Natural killer cell treated with Interleukin-12 subunit alpha and Interleukin-12 subunit beta and Interleukin-15 and Interleukin-18, amount 100 ng/mL, for 72 hours (primary cell): ENCODE measurements at places on chromosomes 1 and 21.

- DNase-seq, result no peak
These were observed 18.7 kb upstream of the RAP1A start for GRCh38 chr1:111600886-111601386.

DNA sequence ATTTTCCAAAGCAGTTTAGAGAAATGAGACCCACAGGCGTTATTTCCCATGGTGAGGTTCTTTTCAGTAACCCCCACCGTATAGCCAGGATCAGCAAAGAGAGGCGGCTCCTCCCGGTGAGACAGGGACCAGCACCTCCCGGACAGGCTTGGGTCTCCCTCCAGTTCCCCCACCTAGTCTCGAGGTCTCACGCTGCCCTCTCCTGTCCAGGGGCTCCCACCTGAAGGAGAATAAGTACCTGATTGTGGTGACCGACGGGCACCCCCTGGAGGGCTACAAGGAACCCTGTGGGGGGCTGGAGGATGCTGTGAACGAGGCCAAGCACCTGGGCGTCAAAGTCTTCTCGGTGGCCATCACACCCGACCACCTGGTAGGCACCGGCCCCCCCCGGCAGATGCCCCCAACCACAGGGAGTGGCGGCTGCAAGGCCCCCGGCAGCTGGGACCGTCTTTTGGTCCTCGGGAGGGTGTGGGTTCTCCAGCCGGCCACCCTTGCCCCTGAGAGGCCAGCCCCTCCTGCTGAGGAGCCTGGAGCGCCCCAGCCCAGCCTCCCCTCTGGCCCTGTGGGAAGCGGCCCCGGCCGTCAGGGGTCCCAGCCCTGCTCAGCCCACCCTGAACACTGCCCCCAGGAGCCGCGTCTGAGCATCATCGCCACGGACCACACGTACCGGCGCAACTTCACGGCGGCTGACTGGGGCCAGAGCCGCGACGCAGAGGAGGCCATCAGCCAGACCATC, 4.9 kb downstream of the COL6A1 start:
- DNase-seq, result peak; percentile 48

- no peak for DNase-seq
These were observed 14.2 kb downstream of the UTS2 start for GRCh38 chr1:7838714-7839113.

DNA sequence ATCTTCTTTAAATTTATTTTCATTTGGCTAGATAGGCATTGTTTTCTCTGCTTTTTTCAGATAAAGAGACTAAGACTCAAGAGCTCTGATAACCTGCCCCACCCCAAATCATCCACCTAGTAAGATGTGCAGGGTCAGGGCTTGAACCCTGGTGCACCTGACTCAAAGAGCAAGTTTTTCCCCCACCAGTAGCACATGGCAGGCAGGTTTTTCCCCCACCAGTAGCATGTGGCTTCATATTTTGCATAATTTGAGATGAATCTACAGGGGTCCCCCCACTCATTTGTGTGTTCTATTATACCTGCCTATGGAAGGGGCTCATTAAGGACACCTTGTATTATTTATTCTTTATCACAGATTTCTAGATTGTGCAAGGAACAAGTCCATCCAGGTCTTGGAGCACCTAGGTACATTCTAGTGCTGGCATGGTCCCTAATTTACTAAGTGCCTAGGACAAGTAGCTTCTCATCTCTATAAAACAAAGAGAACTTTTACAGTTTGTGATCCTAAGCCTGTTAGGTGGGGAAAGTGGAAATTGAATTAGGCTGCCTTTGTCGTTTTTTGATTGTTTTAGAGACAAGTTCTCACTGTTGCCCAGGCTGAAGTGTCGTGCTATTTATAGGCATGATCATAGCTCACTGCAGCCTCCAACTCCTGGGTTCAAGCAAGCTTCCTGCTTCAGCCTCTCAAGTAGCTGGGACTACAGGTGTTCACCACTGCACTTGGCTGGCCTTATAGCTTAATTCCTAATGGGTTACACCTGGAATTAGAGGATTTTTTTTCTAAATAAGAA, 13.2 kb upstream of the CTSE start:
- no peak for DNase-seq

- no peak for DNase-seq
These were observed 615.2 kb downstream of the PLA2G4A start for GRCh38 chr1:187443939-187444338.

DNA sequence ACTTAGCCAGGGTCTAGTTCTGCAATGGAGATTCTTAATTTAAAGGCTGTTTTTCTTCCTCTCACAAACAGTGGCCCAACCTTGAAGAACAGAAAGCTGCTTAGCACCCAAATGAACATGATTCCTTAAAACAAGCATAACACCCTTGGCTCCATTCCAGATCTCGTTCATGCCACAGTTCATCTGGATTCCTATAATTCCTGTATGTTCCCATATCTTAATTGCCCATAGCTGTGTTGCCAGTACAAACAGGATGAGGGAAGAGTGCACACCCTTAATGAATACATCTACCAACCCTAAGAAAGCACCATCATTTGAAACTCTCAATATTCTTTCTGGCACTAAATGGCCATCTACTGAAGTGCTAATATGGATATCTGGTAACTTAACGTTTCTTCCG, 45.5 kb downstream of the TGFB2 start:
- no peak for DNase-seq

- DNase-seq, result peak; percentile 96
These were observed 49.7 kb downstream of the RASSF5 start for GRCh38 chr1:206556750-206557635.

DNA sequence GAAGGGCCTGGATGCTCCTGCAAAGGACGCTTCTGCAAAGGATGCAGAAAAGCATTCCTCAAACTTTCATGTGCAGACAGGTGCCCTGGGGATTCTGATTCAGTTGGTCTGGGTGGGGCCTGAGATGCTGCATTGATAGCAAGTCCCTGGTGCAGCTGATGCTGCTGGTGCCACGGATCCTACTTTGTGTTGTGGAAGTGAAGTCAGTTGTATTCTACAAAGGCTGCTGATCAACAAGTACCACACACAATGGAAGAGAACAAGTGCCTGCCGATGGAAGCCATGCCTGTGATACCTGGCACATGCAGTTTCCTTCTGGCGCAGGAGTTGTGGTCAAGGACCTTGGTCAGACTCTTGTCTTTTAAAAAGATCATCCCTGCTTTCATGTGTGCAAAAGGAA, 478.8 kb downstream of the CAMTA1 start:
- no peak for DNase-seq

DNA sequence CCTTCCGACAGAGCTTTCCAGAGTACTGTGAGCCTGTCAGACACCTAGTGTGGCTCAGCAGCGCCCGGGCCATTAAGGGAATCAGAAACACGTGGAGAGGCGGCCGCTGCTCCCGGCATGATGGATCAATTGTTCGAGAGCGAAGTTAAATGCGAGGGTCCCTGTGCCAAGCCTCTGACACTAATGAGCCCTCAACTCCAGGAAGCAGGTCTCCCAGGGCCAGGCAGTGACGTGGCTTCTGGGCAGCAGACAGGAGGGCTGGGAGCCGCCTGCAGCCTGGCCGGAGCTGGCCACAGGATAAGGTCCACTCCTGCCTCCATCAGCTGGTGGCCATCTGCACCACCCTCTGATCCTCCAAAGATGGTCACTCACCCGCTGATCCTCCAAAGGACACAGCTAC, 67.5 kb upstream of the CLDN14 start:
- DNase-seq, result no peak

GRCh38 chr1:161838362-161838761, 72.2 kb downstream of the ATF6 start:
- no peak for DNase-seq

DNA sequence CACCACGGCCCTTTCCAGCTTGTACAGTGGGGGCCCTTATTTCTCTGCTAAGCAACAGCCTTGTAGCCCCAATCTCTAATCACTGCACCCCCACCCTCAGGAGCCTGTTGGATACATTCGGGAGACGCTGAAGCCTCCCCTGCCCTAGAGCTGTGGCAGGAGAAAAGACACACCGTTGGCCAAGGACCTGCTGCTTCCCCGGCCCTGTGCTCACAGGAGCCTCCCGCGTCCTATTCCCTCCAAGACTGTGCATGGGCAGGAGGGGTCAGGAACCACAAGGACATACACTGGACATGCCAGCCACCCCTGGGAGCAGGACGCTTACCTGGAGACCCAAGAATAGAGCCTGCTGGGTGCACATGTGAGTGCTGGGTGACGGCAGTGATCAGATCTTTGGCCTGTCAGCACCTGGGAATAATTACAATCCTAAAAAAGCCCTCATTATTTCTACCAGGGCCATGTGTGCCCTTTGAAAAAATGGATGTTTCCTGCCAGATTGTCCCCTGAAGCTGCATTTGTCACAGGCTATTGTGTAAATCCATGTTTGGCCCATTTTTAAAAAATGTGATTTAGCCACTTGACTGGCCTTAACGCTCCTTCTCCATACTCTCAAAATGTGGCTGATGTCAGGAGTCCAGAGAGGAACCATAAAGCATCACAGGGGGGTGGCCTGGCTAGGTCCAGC, 590.6 kb downstream of the MATN1 start:
- no peak for DNase-seq

GRCh38 chr1:50155541-50155940, 46.8 kb downstream of the ELAVL4 start:
- no peak for DNase-seq

DNA sequence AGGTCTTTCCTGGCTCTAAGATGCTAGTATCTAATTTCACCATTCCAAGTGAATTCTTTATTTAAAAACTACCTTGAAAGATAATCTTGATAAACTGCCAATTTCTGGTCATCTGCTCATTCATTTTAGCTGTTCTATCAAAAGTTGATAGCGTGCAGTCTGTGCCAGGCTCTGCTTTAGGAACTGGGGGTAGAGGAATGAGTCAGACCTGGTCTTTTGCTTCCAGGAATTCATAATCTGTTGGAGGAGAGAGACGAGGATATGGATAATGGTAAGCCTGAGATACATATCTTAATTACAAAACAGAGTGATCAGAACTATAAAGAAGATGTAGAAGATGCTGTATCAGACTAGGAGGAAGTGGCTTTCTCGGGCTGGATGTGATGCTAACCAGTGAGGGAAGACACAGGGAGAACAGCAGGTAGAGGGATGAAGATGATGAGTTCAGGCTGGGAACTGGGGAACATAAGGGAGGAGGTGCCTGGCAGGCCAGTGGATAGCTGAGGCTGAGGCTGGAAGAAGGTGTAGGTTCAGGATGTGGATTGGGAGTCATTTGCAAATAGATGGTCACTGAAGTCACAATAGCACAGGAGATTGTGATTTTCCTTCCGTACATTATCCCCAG, 12.3 kb upstream of the PHC2 start:
- no peak for DNase-seq

DNA sequence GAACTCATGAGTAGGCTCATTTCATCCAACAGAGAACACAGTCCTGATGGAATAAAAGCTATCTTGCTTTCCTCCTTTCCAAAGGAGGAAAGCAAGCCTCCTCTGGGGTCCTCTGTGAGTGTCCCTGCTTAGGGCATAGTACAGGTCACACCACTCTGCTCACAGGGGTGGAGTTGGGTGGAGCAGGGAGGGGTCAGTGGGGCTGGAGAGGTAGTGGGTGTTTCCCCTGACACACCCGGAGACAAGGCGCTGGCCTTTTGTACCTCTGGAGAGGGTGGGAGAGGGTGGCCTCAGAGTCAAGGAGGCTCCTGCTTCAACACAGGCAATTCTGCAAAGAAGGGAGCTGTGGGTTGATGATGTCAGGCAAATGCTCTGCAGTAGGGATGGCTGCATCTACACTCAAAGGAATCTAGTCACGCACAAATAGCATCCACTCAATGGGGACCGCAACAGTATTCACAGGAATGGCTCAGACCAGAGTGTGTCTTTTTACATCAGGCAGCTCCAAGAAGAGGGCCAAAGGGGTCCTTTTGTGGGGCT, 58.6 kb upstream of the PLXNA2 start:
- DNase-seq, result no peak

DNA sequence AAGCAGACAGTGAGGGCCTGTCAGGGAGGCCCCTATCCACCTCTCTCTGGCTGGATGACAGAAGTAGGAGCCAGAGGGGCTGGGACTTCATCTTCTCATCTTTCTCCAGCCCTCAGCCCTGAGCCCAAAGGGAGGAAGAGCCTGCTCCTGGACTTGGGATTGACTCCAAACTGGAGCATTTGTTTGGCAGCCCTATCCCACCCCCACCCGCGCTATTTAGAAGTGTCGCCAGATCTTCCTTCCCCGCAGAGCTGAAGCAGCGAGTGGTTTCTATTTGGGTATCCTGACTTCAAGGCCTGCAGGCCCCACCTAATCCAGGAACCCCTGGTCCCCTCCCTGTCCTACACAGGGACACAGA, 9.6 kb downstream of the NES start:
- no peak for DNase-seq

GRCh38 chr1:43605766-43606165, 44.2 kb upstream of the KDM4A start:
- DNase-seq, result no peak

DNA sequence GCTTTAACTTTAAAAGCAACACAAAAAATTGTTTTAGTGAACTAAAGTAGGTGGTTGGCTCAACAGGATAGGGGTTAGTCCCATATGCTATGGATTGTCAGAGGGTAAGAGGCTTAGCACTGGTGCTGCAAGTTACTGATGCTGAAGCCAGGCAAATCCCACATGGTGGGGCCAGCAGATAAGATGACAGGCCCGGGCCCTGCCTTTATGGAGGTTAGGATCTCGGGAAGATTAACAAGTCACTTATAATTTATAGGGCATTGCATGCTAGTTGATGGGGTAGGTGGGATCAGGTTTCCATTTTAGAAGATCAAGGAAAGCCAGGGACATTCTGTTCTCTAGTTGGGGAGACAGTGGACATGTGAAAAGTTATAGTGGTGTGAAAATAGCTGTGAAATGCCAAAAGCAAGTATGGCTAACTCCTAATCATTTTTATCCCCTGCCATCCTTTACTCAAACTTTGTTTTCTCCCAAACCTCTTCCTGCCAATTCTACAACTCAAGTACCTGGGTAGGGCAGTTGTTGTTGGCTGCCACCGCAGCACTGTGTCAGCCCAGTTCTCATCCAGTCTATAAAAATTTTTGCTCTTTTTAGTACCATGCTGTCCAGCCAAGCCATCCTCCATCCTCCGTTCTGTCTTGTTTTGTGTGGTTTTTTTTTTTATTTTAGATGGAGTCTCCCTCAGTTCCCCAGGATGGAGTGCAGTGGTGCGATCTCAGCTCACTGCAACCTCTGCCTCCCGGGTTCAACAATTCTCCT, 10.3 kb downstream of the CHAF1B start:
- DNase-seq, result no peak

DNA sequence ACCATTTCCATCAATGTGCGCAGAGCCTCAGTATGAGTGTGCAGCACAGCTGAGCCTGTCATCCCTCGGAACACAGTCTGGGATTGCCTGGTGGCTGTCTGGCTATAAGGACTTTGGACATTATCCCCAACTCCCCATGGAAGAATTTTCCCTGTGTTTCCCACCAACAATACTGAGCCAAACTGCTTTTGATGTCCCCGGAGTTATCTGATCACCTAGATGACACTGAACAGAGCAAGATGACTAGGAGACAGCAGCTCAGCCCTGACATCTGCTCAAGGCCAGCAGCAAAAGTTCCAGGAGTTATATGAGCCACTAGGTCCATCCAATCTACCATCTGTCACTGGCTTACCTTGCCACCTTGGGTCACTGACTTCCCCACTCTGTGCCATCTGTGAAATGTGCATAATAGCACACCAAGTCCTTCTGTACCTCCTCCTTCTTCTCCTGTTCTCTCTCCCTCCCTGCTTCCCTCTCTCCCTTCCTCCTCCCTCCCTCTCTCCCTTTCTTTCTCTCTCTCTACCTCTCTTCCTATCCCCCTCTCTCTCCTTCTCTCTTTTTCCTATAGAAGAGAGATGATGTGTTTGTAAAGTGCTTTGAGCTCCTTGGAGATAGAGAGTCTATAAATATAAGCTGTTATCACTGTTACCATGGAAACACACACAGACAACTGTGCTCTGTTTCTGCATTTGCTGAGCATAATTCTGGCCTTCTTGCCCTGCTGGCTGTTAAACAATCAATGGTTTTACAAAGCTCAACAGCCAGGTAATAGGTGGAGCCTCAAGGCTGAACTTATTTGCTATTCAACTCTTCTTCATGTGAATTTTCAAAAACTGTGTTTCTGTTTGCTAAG, 19.7 kb upstream of the ATP1B1 start:
- no peak for DNase-seq
